ENCODE measurements at places on chromosomes 13 and 19. TPM values are rescaled to one million over a fixed set of nuclear protein-coding genes. Genes with fewer than 3 reads are reported as not detected.

The GAPDHS gene
- not detected for total RNA-seq

The CD209 gene
- not detected for total RNA-seq

The EID2B gene
- 0.71 TPM for total RNA-seq

The SSBP4 gene
- 13.7 TPM for total RNA-seq

The ZNF101 gene
- total RNA-seq: 14.4 TPM

The OLFM2 gene
- total RNA-seq: 1.7 TPM

The CYP4F12 gene
- total RNA-seq: 2.3 TPM

The NTN5 gene
- 0.14 TPM for total RNA-seq

The ANGPTL8 gene
- total RNA-seq: not detected

The FCGBP gene
- total RNA-seq: 1.4 TPM

The SPATA13 gene
- total RNA-seq: 1.9 TPM

The PRSS57 gene
- total RNA-seq: not detected

The UGGT2 gene
- total RNA-seq: 49.0 TPM

The ZNF121 gene
- 125 TPM for total RNA-seq

The TMEM59L gene
- total RNA-seq: 0.14 TPM

The ZNF85 gene
- total RNA-seq: 3.3 TPM

The ZNF471 gene
- 1.7 TPM for total RNA-seq

The UBE2L5 gene
- not detected for total RNA-seq

The UBAC2 gene
- 53.7 TPM for total RNA-seq

The ZNF763 gene
- 0.68 TPM for total RNA-seq

The FFAR2 gene
- not detected for total RNA-seq
